A549 treated with RU486 at 1 μM for 4 hours (cell line): ENCODE measurements at places on chromosomes 3 and 15. TPM values are rescaled to one million over a fixed set of nuclear protein-coding genes. Genes with fewer than 3 reads are reported as not detected.

The IL17RE gene
- 0.88 to 1.8 TPM (median 1.5 TPM) in 5 replicates for total RNA-seq

The SAMMSON gene
- total RNA-seq = not detected in 5 replicates

The MYD88 gene
- total RNA-seq = 25.3 to 28.3 TPM (median 26.8 TPM) in 5 replicates

The CCR3 gene
- total RNA-seq = not detected in 5 replicates

The GALNT15 gene
- 0.02 to 0.14 TPM (median 0.07 TPM) in 3 of 5 replicates, not detected in the others for total RNA-seq

The GUCA1C gene
- total RNA-seq = not detected in 5 replicates

The IRAK2 gene
- total RNA-seq = 26.7 to 32.0 TPM (median 28.4 TPM) in 5 replicates

The TLR9 gene
- 0.06 TPM in 1 of 5 replicates, not detected in the others for total RNA-seq

The DUOX1 gene
- total RNA-seq = 0.02 TPM in 1 of 5 replicates, not detected in the others

The ZPLD1 gene
- total RNA-seq = 0.08 TPM in 1 of 5 replicates, not detected in the others

The ARMC8 gene
- total RNA-seq = 25.7 to 29.0 TPM (median 26.9 TPM) in 5 replicates

The RTF1 gene
- 17.5 to 25.3 TPM (median 22.5 TPM) in 5 replicates for total RNA-seq

The IGSF10 gene
- total RNA-seq = 0.49 to 0.82 TPM (median 0.55 TPM) in 5 replicates

The CCR9 gene
- not detected in 5 replicates for total RNA-seq

The ARRDC4 gene
- total RNA-seq = 0.17 to 0.34 TPM (median 0.23 TPM) in 5 replicates

The LTF gene
- not detected in 5 replicates for total RNA-seq

The LIPC gene
- 0.15 to 0.37 TPM in 2 of 5 replicates, not detected in the others for total RNA-seq
